ENCODE measurements at places on chromosomes 13 and 19. TPM values are rescaled to one million over a fixed set of nuclear protein-coding genes. Genes with fewer than 3 reads are reported as not detected.

DNA sequence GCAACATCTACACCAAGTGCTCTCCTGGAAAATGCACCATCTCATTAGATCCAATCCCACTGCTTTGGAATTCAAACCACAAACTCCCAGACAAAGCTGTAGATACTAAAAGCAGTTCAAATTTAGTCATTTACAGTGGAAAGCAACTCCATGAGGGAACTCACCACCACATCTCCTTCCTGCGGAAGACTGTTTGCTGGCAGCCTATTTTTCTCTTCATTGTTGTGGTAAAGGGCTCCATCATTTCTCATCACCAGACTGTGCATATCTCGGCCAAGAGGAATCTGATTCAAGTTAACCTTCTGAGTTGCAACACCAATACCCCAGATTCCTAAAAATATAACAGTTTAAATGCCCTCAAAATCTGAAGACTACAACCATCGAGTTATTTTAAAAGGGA is 8.4 kb downstream of the SPRYD7 start:
- DNase-seq = no peak

Gene CEACAM4
- polyA plus RNA-seq = 0.27 TPM

- no peak for DNase-seq
Measured at GRCh38 chr19:17129377-17129776, 53.8 kb downstream of the MYO9B start.

DNA sequence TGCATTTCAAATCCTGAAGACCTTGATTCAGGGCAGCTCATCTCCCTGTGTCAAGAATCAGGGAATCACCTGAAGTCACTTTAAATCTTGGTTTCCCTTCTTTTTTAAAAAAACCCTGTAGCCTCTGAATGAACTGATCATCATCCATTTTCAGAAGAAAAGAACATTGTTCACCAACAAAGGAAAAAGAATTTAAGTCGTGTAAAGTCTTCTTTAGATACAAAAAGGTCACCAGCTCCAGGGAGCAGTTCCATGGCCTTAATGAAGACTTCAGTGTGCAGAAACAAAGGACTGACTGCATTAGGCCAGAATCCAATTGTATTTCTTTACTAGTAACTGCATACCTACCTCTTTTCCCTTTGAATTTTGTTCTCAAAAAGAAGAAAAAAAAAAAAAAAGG is 245.0 kb downstream of the ABCC4 start:
- no peak for DNase-seq

Gene KCNJ14
- polyA plus RNA-seq = 0.83 TPM

- no peak for DNase-seq
Measured at GRCh38 chr13:20331419-20331818, 99.3 kb upstream of the GJB6 start.

Gene CRX
- not detected for polyA plus RNA-seq

DNA sequence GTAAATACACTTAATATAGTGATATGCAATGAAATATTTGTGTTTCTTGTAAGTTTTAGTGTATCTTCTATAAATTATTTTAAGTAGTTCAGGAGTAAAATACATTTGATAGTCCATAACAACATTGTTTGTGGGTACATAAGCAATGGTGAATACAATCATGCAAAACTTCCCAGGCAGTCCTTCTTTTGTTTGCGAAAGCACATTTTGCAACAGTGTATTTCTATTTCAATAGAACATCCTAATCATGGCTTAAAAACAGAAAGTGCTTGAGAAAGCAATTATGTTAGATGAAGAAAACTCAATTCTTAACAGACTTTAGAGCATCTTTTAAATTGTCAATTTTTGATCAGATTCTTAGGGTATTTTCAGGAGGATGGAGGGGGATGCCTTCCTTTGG is 155.6 kb downstream of the POSTN start:
- DNase-seq = no peak

- no peak for DNase-seq
Measured at GRCh38 chr19:47321630-47322029, 10.3 kb upstream of the C5AR2 start.

GRCh38 chr13:25440061-25440460 is 68.3 kb downstream of the ATP8A2 start:
- no peak for DNase-seq

GRCh38 chr13:39985071-39985470 is 329.6 kb downstream of the COG6 start:
- DNase-seq = no peak

- peak; percentile 63 for DNase-seq
Measured at GRCh38 chr19:49421039-49421877, 2.0 kb downstream of the PTH2 start.

Gene ZNF146
- polyA plus RNA-seq = 123 TPM

- DNase-seq = no peak
Measured at GRCh38 chr19:1917146-1917545, 11.9 kb downstream of the ADAT3 start.

GRCh38 chr19:5345895-5346386 is 5.3 kb upstream of the PTPRS start:
- DNase-seq = no peak

- DNase-seq = no peak
Measured at GRCh38 chr19:40461669-40462221, 3.8 kb downstream of the BLVRB start.

Gene ZNF792
- polyA plus RNA-seq = 6.1 TPM

GRCh38 chr13:72462166-72462565 is 265.3 kb downstream of the MZT1 start:
- no peak for DNase-seq

- no peak for DNase-seq
Measured at GRCh38 chr19:1862424-1863327, 703 bp downstream of the KLF16 start.

Gene TPTE2
- 0.52 TPM for polyA plus RNA-seq

Gene C19orf73
- 1.0 TPM for polyA plus RNA-seq

GRCh38 chr13:95197548-95197947 is 103.7 kb downstream of the ABCC4 start:
- DNase-seq = no peak

Gene URAD
- polyA plus RNA-seq = not detected

DNA sequence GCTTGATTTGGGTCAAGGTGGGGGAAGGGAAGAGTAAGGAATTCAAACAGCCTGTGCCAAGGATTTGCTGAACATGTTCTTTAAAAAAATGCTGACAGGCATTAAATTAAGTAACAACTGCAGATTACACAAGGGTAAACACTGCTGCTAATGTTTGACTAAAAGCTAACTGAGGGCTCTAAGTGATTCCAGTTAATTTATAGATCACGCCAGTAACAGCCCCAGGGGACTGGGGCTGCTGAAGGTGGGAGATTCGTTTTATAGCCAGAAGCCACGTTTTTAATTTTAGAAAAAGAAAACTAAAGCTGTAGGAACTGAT is 321.7 kb downstream of the DLEU7 start:
- DNase-seq = no peak

- DNase-seq = no peak
Measured at GRCh38 chr19:46066471-46066870, 25.7 kb upstream of the IGFL4 start.

DNA sequence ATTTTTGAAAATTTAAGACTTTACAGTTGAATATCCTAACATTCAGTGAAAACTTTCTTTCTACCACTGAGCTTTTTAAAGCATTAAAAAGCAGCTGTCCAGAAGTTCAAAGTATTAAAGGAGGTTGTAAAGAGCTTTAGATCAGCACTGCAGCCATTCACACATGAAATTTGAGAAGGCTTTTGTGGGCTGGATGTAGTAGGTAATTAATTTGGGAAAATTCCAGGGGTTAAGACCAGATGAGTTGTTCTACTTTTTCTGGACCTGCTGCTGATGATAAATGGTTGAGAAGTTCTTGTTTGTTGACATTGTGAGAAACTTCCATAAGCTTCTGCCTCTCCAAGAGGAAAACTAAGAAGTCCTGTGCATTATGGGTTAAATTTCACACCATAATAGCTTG is 1779.6 kb upstream of the PRR20A start:
- DNase-seq = no peak

- no peak for DNase-seq
Measured at GRCh38 chr19:14182476-14182875, 23.5 kb downstream of the ADGRL1 start.

DNA sequence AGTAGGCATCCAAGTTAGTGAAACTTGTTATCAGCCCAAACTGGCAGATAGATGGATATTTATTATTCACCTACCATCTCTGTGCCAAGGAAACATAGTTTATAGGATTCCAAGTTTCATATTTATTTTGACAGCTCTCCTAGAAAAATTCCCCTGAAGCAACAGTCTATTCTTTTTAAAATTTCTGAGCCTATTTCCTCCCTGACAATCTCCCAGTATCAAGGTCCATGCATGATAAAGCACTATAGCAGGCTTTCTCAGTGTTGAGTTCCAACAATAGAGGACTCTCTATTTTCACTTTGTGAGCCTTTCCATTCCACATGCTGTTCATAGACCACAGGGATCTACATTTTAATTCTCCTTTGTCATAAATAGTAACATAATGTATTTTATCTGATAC is 312.6 kb downstream of the SLITRK6 start:
- no peak for DNase-seq

DNA sequence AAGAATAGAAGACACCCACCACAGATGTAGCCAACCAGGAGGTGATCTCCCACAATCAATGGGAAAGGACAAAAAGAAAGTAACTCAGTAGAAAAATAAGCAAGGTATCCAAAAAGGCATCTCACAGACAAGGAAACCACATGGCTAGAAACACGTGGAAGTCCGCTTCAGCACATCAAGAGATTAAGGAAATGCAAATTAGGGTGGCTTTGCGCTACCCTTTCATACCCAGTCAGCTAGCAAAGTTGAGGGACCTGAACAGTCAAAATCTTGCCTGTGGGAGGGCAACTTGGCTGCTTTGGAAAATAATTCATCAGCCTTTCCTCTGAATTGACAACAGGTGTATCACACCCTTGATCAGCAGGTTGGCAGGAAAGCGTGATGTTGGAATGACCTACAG is 11.6 kb upstream of the UQCR11 start:
- no peak for DNase-seq

- DNase-seq = no peak
Measured at GRCh38 chr19:38340927-38341326, 5.3 kb downstream of the CATSPERG start.

GRCh38 chr19:30555075-30555790 is 183.0 kb downstream of the ZNF536 start:
- no peak for DNase-seq

DNA sequence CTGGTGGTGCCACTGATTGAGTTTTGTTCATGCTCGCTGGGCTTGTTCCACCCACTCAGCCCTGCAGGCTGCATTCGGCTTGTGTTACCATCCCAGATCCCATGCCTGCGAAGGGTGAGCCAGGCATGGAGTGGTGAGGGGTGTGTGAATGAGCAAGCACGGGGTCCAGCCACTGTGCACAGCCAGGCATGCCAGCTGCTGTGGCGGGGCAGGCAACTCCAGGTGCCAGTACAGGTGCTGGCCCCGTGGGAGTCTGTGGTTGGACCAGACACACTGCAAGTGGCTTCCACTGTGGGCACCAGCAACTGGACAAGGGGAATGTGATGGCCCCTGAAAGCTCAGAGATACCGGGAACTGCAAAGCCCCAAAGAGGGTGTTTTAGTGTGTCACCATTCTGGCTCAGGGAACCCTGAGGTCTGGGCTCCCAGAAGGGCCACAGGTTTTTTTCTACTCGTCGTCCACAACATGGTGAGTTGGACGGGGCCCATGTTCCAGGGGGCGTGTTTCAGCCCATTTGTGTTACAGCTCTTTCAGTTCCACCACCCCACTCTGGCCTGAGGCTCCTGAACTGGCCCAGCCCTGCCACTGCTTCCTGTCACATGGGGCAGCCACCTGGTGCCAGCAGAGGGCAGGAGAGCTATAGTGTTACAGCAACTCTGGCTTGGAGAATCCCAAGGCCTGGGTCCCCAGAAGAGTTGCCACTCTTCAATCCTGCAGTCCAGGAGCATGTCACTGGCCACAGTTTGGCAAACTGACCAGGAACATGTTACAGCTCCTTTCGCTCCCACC is 217.0 kb upstream of the OBI1 start:
- DNase-seq = no peak

All from left renal pelvis (tissue), 4 donors.